Activated CD4-positive, alpha-beta T cell treated with anti-CD3 and anti-CD28 coated beads for 1 hour (primary cell): ENCODE measurements at places on chromosomes 13 and 19.

DNA sequence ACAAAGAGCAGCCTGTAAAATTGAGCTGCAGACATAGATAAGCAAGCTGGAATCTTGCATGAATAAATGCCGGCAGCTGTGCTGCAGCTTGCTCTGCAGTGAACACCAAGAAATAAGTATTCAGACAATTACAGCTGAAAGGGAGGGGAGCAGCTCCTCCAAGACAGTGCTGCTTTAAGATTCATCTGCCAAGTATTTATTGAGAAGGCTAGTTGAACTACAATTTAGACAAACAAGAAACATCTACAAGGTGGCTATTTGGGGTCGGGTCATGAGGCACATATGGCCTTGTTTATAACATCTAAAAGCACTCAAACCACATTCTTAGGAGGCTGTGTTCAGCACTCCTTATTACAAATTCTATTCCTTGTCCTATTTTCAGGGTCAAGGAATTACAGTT is 34.9 kb downstream of the ZNF726 start:
- no peak for DNase-seq

GRCh38 chr19:2223959-2224358 is 12.2 kb downstream of the PLEKHJ1 start:
- no peak for DNase-seq

- DNase-seq: peak; percentile 85
Observed at GRCh38 chr19:18097217-18097992, at the start of gene MAST3. Gene MAST3 (plus strand): TSS chr19:18097778. CDS start chr19:18097793, 15 bp downstream.

DNA sequence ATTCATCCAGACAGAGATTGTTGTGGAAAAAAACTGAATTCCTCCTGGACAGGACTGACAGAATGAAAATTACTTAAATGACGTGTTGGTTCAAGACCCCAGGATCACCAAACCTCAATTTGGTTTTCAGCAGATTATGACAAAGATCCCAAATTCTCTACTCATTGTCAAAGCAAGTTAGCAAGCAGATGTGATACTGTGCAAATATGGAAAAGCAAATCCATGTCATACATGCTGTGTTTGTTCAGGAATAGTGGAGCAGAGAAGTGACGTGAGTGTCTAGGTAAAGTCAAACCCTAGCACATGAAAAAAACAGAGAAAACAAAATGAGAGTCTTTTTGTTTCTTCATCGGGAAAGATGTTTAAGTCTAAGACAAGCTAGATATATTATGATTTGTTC is 169.2 kb upstream of the NBEA start:
- no peak for DNase-seq

- no peak for DNase-seq
Observed at GRCh38 chr19:12872941-12873890, 8.0 kb downstream of the DNASE2 start.

DNA sequence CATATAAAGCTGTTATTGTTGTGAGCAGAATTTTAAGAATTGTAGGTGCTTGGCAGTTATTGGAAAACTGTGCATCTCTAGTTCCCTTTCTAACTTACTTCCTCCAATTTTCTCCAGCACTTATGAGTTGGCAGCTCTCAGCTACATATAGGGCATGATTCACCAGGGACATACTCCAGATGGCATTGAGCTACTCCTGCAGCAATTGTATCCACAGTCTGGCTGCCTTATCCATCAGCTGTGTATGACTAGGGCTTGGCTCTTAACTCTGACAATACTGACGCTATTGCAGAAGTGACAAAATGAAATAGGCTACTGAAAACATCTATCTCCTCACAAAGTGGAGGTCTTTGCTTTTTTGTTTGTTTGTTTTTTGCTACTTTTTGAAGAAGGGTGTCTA is 276.7 kb downstream of the POU4F1 start:
- no peak for DNase-seq

DNA sequence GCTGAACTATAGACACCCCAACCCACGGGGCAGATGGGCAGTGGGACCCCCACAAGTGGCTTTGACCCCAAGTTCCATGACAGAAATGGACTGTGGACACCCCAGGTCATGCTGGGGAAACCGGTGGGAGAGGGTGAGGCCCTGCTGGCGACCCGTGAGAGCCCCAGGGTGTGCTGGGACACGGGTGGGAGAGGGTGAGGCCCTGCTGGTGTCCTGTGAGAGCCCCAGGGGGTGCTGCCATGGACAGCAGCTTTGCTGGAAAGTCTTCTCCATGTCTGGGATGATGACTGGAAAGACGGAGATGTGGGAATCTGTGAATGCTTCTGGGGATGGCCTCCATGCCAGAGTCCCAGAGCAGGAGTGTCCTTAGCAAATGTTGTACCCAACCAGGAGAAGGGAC is 148.4 kb downstream of the URI1 start:
- DNase-seq: no peak

DNA sequence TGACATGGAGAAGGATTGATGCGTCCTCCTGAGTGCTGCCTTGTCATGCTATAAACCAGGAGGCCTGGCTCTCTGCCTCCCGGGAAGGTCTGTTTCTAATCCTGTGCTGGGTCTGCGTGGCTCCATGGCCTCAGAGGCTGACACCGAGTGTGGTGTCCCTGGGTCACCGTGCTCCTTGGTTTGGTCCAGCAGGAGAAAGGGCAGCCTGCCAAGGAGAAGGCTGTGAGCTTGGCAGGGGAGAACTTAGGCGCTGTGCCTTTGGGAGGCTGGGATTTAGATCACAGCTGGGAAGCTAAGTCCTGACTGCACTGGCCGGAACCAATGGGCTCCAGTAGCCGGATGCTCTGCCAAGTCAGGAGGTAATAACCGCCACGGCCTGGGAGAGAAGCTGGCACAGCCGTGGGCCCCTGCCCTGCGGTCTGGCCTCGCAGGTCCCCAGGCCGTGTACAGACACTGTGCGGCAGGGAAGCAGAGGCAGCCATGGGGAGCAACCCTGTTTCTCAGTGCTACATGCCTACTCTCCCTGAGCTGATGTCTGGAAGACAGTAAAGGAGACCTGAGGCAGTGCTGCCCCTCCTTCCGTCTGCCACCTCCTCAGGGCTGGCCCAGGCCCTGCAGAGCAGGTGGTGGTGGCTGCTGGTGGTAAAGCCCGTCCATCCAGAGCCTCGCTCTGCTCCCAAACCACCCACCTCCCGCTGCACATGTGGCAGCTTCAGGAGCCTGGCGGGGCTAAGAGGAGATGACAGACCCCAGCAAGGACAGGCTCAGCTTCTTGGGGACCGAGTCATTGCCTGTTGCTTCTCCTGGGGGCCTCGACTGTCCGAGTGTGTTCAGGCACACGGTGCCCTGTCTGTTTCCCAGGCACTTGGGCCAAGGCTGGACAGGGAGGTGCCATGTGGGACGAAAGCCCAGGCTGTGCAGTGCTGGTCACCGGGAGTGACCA is 44.9 kb downstream of the C13orf46 start:
- no peak for DNase-seq

- no peak for DNase-seq
Observed at GRCh38 chr13:64778002-64778401, 2452.1 kb downstream of the PCDH9 start.

- DNase-seq: no peak
Observed at GRCh38 chr19:45200568-45200967, 22.0 kb downstream of the BLOC1S3 start.

GRCh38 chr13:28532388-28533124 is 37.6 kb upstream of the FLT1 start:
- no peak for DNase-seq

DNA sequence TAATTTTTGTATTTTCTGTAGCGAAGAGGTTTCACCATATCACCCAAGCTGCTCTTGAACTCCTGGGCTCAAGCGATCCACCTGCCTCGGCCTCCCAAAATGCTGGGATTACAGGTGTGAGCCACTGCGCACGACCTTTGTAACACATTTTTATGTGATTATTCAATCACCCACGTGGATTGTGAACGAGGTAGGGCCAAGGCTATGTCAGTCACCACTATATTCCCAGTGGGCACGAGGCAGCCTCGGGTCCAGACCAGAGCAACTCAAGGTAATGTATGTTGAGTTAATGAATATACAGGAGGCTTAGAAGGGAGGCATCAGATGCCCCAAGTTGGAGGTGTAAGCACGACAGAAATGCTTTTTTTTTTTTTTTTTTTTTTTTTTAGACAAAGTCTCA is 8.9 kb downstream of the PTGIR start:
- DNase-seq: no peak
